ENCODE measurements at places on chromosomes 3 and 15. TPM values are rescaled to one million over a fixed set of nuclear protein-coding genes. Genes with fewer than 3 reads are reported as not detected.

AGBL1 gene
- not detected for total RNA-seq

PROK2 gene
- total RNA-seq = not detected

CIB2 gene
- 7.3 TPM for total RNA-seq

- H3K27ac ChIP-seq = no peak overlapping the region
- DNase-seq = no peak
- no peak overlapping the region for H3K4me3 ChIP-seq
- no peaks in the 10 kb centered on the region for H3K27me3 ChIP-seq
- peaks cover 9% of the 10 kb centered on the region for H3K4me1 ChIP-seq
Observed at GRCh38 chr15:92747047-92747446, 91.5 kb upstream of the FAM174B start.

DNA sequence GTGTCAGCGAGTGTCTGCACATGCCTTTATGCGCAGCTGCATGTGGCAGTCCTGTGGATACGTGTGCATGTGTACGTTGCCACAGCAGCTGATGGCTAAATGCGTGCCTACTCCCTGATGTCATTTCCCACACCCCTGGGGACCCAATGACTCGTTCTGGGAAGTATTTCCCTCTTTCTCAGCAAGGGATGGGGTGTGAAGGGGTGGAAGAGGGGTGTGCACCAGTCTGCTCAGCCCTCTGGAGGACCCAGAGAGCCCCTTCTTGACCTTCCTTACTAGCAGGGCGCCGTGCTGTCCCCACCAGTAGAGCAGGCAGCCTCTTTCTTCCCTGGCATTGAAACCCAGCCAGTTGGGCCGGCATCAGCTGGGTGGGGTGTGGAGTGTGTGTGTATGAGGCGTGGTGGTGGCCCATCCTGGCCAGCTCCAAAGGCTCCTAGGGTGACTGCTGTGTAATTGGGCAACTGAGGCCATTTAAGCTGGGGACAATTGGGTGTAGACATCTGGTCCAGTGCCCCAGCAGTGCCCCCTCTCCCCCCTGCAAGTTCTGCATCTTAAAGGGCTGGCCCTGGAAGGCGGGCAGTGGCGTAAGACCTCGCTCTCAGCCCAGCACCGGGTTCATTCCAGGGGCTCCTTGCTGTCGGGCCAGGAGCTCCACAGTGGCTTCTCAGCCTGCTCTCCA is 19.2 kb downstream of the SNX33 start:
- peaks cover 49% of the 10 kb centered on the region for H3K4me1 ChIP-seq
- peak overlapping the region; percentile 80 for H3K27ac ChIP-seq
- no peaks in the 10 kb centered on the region for H3K36me3 ChIP-seq
- peak; percentile 90 for DNase-seq
